ENCODE measurements at places on chromosomes 16 and 17. TPM values are rescaled to one million over a fixed set of nuclear protein-coding genes. Genes with fewer than 3 reads are reported as not detected.

G6PC1 gene
- not detected for total RNA-seq

USB1 gene
- total RNA-seq, result 45.5 TPM

CTNS gene
- 24.9 TPM for total RNA-seq

KRT32 gene
- total RNA-seq, result not detected

DNA sequence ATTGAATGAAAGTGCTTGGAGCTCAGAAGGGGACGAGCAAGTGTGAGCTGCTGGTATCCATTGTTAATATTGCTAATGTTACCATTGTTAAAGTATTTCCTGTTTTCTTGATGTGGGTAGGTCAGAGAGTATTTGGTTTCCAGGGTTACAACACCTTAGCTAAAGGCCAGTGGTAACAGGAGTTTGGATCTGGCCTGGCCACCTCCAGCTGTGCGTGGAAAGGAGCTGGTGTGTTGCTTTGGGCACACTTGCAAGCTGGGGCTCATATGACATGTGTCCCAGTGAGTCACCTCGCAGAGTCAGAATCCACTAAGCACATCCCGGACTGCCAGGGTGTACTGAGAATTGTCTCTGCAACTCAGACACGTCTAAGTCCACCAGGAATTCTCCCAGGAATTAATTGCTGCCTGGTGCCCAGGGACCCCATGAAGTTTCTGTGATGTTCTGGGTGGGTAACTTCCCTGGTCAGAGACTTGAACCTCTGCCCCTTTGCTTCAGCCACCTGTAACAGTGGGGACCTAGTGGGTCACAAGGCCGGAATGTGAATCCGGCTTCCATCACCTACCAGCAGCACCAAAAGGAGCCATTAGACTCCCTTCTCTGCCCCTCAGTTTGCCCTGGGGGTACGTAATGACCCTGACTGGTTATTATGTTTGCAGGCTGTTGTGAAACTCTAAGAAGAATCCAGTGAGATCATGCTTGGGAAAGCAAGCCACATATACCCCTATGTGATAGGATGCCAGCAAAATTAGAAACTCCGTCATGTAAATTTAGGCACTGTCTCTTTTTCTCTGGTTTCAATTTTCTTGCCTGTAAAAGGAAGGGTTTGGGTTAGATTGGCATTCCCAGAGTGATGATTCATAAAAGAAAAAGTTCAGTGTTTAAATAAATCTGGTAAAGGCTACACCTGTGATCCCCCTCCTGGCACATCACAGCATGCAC, 12.8 kb downstream of the SLC6A2 start:
- DNase-seq, result no peak
